Naive thymus-derived CD8-positive, alpha-beta T cell (primary cell): ENCODE measurements at places on chromosomes 11 and 22.

- no peak for DNase-seq
Observed at GRCh38 chr11:75955443-75955842, 140.4 kb downstream of the UVRAG start.

- no peak for DNase-seq
Observed at GRCh38 chr22:43744700-43745410, 67.2 kb downstream of the EFCAB6 start.

GRCh38 chr11:69726019-69726418, 22.2 kb upstream of the FGF19 start:
- no peak for DNase-seq

- DNase-seq: no peak
Observed at GRCh38 chr22:45088576-45088975, 75.1 kb upstream of the NUP50 start.

DNA sequence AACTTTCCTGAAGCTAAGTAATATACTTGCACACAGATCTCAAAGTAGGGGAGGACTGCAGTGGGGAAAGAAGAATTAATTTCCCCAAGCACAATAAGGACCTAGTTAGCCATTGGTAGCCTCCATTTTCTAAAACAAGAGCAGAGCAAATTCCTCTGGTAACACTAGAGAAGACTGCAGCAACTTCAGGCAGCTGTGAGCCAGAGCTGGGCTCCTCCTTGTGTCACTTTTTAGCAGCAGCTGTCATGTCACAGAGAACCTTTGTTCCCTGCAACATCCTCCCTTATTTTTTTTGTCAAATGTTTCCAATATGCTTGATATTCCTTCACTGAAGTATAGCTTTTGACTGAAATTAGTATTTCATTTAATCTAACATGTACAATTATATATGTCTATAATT, 54.4 kb downstream of the RRAS2 start:
- no peak for DNase-seq

GRCh38 chr11:78514922-78515502, 59.7 kb downstream of the NARS2 start:
- DNase-seq: no peak
